ENCODE measurements at places on chromosomes 12 and 14.

- DNase-seq = no peak
Observed at GRCh38 chr12:46260124-46260912, 8.5 kb downstream of the SLC38A1 start.

- DNase-seq = no peak
Observed at GRCh38 chr14:88950069-88950468, 125.6 kb downstream of the TTC8 start.

GRCh38 chr12:11228296-11228879, 41.1 kb downstream of the PRB3 start:
- no peak for DNase-seq

- no peak for DNase-seq
Observed at GRCh38 chr14:67722293-67722692, 20.6 kb downstream of the RDH12 start.

GRCh38 chr12:99722690-99723486, 75.3 kb downstream of the GARIN6 start:
- DNase-seq = no peak

- no peak for DNase-seq
Observed at GRCh38 chr12:33828326-33828725, 194.0 kb upstream of the ALG10 start.

GRCh38 chr12:87234898-87235297, 794.3 kb downstream of the C12orf50 start:
- DNase-seq = no peak

DNA sequence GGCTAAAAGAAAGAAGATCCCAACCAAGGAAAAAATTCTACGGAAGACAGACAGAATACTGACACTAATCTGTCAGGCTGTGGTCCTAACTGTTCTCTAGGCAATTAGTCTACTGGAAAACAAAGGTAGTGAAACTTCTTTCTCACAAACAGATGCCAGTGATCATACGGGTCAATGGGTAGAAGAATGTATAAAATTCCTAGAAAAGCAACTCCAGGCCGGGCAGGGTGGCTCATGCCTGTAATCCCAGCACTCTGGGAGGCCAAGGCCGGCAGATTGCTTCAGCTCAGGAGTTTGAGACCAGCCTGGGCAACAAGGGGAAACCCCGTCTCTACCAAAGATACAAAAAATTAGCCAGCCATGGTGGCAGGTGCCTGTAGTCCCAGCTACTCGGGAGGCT, 64.8 kb downstream of the HECTD4 start:
- DNase-seq = no peak

- no peak for DNase-seq
Observed at GRCh38 chr14:71629765-71630492, 302.3 kb upstream of the RGS6 start.

DNA sequence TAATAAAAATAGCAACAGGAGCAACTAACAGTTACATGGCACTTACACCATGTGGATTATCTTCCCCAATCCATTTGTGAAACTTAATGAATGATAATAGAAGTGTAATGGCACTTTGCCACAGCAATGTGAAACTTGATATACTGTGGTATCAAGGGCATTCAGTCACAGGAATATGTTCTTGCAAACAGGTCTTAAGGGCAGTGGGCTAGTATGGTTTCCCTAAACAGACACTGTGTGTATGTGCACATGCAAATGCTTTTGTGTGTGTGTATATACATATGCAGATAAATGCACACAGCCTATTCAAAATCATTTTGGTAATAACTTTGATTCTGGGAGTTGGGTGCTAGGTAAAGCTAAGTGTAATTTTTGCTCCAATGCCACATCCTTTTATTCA, 26.2 kb upstream of the ARHGAP5 start:
- no peak for DNase-seq

DNA sequence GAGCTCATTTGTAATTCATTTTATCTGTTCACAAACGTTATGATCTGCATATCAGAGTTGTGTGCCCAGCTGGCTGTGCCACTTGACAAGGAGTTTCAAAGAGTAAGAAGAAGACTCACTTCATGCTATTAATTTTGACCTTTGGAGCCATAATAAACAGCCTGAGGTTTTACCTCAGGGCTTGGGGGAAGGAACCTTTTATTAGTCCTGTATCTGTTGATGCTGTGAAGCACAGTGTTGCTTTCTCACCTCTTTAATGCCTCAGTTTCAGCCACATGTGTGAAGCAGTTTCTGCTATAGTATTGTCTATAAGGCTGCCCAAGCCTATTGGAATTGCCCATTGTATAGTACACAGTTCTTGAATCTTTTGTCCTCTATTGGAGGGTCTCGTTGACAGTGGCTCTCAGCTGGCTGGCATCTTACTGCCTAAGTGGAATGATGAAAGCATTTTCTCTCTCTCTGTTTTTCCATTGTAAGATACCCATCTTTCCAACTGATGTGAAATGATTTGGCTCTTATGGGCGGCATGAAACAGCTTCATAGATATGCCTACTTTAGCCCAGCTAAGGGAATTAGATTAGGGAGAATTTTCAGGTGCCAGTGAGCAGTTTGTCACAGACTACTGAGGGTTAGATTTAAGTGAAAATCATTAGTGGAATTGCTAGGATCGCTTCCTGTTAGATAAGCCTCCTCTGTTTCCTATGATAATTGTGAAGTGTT, 34.7 kb downstream of the GPATCH2L start:
- DNase-seq = no peak

- no peak for DNase-seq
Observed at GRCh38 chr12:71130521-71131069, 27.2 kb downstream of the TSPAN8 start.

GRCh38 chr14:75587388-75587787, 9.0 kb downstream of the FLVCR2 start:
- no peak for DNase-seq

DNA sequence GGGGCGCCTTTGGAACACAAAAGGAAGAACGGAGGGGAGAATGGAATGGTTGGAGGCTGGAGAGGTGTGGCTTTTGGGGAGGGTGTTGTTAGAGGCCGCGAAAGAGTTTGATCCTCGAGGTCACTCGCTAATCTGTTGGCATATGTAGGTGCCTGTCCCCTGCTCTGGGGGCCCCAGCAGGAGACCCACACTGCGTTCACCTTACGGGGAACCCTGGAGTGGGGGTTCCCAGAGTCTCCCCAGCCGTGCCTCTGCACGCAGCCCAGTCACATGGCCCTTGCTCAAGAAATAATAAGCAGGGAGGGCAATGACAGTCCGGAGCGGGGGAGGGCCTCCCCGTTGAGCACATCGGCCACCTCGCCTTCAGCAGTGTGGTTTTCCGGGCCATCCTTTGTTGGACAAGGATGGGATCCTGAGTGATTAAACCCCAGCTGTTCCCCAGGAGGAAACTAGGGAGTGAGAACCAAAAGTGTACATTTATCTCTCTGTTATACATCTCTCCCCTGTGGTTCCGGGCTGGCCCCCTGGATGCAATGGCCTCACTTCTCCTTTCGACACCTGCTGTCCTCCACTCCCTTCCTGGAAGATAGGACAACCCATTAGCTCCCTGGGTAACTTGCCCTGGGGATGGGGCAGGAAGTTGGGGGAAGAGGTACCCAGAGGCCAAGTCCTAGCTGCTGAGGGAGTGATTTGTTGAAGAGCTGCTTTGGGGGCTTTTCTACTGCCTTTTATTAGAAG, 1.3 kb downstream of the PLEKHG3 start:
- no peak for DNase-seq

- DNase-seq = no peak
Observed at GRCh38 chr14:92122351-92122677, 545 bp downstream of the CPSF2 start.

GRCh38 chr12:67988601-67989021, 636 bp upstream of the IFNG-AS1 start:
- no peak for DNase-seq

DNA sequence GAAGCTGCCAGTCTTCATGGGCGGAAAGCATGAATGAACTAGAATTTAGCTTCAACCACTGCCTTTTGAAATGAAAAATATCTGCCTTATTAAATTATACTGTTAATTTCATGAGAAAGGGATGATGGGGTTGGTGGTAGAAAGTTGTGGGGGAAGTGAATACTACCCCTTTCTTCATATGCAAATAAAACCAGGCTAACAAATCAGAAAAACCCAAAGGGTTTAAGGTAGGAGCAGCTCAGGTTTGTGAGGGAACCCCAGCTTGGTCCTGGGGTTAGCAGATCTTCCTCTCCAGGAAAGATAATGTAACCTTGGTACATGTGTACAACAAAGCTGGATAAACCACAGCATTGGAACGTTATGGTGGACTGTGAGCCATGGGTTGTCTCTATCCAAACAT, 84.0 kb downstream of the PPP2R5C start:
- no peak for DNase-seq

- DNase-seq = no peak
Observed at GRCh38 chr12:72313806-72314205, 41.6 kb downstream of the TRHDE start.

DNA sequence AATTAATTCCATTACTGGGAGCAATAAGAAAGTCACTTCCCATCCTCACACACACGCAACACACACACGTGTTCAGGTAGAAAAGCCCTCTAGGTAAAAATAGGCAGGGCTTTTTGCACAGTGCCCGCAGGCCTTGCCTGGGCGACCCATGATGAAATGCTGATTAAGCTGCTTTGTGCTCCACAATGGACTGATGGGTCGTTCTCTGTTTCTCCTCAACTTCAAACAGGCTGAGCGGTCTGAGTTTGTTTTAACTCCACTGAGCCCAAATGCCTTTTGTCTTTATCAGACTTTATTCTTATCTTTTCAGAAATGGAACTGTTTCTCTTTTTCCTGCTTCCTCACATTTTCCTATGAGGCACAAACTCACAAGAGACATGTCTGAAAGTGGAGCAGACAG, 9.4 kb upstream of the DACT1 start:
- DNase-seq = no peak

GRCh38 chr12:20492251-20492760, 124.0 kb downstream of the PDE3A start:
- no peak for DNase-seq

GRCh38 chr12:77010691-77011548, 54.4 kb downstream of the E2F7 start:
- peak; percentile 31 for DNase-seq

GRCh38 chr12:29517264-29517663, 19.8 kb upstream of the OVCH1 start:
- no peak for DNase-seq

DNA sequence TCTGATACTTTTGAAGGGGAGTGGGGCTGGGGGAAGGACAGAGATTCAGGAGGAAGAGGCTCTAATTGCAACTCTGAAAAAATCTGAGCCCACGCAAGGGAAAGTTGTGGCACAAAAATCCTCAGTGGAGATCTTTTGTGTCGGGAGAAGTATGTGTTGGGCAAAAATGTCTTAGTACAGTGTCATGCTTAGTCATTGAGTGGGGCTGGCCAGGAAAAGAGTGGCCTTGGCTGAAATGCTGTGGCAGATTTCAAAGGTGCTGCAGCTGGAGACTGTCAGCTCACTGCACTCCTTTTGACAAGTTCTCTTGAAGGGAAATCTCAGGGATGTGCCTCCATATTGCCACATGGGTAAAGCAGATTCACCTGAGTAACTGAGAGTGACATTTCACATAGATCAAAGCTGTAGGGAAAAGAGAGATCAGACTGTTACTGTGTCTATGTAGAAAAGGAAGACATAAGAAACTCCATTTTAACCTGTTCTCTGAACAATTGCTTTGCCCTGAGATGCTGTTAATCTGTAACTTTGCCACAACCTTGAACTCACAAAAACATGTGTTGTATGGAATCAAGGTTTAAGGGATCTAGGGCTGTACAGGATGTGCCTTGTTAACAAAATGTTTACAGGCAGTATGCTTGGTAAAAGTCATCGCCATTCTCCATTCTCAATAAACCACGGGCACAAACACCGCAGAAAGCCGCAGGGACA, 36.0 kb upstream of the GLIPR1 start:
- DNase-seq = no peak

GRCh38 chr14:105581551-105582341, 55.4 kb downstream of the TMEM121 start:
- no peak for DNase-seq

DNA sequence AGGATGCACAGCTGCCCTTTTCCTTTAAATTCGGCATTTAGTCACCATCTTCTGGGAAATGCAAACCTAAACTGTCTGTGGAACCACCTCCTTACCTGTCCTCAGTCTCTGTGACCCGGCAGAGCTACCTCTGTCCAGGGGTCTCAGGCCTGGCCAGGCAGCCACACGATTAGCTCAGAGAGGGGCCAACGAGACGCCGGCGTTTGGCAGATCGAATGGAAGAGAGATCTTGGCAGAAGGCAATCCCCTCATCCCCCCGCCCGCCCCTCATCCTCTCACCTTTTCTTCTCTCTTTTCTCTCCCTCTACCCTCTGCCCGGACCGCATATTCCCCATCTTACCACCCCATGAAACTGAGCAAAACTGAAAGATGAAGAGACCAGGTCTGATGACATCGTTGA, 101.0 kb downstream of the PIWIL1 start:
- no peak for DNase-seq

- no peak for DNase-seq
Observed at GRCh38 chr14:97697772-97698171, 900.6 kb downstream of the VRK1 start.

- no peak for DNase-seq
Observed at GRCh38 chr14:95535226-95536021, 574 bp downstream of the GLRX5 start.

DNA sequence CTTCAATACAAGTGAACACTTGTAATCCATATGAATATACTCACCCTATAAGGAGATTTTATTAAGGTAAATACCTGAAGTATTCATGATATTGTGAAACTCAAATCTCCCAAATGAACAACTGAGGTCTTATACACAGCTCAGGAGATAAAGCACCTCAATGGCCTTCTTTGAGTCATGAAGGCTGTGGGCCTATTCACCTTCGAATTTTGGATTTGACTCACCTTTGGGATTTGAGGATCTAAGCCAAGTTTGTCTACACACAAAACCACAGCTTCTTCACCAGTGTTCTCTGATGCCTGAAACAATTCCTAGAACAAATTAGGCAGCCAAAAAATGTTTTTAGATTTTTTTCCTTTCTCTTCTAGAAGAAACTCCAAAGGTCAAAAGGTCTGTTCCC, 194.1 kb downstream of the NUAK1 start:
- DNase-seq = no peak

DNA sequence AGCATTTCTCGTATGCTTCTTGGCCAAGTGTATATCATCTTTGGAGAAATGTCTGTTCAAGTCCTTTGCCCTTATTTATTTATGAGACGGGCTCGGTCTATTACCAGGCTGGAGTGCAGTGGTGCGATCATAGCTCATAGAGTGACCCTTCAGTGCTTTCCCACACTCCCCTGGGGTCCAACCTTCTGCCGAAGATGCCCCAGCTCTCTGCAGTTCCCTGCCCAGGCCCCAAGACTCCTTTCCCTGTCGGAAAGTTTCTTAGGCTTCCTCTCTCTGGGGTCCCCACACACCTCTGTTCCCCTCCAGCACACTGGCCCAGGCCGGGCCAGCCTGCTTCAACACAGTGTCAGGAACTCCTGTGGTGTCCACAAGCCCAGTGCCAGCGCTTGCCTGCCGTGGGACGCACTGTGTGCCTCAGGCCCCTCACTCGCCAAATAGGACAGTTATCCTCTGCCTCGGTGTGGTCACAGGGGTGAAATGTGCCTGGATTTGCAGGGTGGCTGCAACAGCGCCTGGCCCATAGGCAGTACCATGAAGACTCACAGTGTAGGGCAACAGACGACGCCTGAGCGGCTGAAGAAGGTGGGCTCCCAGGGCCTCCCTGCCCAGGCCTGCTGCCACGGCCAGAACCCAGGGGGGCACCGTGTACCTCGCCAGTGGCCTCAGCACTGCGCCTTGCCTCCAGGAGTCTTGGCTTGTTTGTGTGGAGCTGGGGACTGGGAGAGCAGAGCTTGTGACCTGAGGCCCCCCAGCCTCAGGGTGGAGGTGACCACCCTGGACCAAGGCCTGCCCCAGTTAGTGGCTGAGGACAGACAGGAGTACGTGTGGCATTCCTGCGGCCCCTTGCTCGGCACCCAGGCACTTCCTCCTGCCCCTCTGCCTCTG, 4.9 kb upstream of the ASPG start:
- no peak for DNase-seq
